ENCODE measurements at places on chromosomes 16 and 17.
A peak's percentile ranks its signal among the peaks of the same experiment; 100 is the strongest.

- DNase-seq: no peak
These were observed 86.0 kb upstream of the LHX1 start for GRCh38 chr17:36851250-36851649.

- DNase-seq: no peak
These were observed 23.6 kb downstream of the CLEC16A start for GRCh38 chr16:10967986-10968385.

DNA sequence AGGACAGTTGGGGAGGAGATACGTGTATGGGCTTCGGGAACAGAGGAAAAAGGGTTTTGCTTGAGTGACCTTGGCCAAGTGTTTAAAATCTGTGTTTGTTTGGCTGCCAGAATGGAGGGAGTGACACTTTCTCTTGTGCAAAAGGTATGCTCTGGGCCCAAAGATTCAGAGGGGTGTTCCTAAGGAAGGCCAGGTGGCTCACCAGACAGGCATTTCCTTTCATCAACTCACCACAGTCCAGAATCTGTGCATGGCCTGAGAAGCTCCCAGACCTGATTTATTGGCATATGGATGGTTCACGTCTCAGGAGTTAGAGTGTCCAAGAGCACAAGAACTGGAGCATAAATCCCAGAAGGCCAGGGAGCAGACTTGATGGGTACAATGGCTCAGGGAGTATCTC, 53.4 kb upstream of the NLK start:
- no peak for DNase-seq

DNA sequence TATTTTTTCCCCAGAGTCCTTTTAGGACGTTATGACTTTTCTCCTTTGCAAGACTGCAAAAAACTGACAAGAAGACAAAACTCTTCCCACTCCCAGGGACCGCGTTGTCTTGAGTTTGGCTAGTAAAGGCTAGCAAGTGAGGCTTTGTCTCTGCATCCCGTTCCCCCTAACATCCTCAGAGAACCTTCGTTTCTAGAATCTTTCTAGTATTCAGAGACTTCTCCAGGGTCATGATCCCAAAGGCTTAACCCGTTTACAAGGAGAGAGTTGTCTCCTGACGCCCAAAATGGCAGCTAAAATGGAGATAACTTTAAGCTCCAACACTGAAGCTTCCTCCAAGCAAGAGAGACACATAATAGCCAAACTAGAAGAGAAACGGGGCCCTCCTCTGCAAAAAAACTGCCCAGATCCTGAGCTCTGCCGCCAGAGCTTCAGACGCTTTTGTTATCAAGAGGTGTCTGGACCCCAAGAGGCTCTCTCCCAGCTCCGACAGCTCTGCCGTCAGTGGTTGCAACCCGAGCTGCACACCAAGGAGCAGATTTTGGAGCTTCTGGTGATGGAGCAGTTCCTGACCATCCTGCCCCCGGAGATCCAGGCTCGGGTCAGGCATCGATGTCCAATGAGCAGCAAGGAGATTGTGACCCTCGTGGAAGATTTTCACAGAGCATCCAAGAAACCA, 843 bp downstream of the ZNF174 start:
- no peak for DNase-seq

DNA sequence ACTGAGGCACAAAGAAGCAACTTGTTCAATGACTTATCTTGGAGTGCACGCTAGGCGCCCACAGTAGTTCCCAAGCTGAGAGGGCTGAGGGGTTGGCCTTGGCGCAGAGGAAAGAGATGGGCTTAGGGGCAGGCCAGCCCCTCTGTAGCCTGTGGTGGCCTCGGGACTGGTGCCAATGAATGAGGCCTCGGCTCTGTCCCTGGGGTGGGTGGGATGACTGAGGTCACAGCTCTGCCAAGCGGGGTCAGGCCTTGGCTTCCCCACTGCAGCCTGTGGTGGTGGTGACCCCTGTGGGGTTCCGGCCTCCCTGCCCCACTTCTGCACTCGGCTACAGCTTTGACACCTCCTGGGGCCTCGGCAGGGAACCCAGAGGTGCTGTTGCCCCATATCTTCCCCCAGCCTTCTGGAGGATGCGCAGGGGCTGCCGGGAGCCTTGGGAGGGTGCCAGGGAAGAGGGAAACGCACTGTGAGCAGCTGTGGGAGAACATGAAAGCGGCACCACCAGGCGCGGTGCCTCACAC, 46.0 kb downstream of the BEAN1 start:
- no peak for DNase-seq

DNA sequence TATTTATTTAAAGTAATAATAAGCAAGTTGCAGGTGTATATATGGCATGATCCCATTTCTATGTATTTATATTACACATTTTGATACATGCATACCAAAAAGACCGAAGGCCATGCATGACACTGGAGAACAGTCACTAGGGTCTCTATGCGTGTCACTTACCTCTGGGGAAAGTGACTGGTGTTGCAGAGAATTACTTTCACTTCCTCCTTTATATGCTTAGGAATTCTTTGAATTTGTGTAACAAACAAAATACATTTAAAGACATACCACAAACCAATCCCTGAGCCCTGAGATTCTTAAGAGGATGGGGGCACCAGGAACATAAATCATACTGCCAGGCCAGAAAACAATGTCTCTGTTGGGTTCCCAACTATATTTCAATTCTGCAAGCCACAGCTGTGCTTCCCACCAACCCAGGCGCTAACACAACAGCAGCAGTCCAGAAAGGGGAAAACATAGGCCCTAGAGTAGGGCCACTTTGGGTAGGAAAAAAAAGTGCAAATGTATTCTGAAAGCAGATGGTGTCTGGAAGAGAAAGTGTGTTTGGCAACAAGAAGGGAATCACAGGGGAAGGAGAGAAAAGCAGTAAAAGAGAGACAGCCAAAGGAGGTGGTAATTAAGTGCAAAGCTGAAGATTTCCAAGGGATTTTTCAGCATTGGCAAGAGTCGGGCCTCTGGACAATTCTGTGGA, 24.5 kb upstream of the HYDIN start:
- DNase-seq: no peak

DNA sequence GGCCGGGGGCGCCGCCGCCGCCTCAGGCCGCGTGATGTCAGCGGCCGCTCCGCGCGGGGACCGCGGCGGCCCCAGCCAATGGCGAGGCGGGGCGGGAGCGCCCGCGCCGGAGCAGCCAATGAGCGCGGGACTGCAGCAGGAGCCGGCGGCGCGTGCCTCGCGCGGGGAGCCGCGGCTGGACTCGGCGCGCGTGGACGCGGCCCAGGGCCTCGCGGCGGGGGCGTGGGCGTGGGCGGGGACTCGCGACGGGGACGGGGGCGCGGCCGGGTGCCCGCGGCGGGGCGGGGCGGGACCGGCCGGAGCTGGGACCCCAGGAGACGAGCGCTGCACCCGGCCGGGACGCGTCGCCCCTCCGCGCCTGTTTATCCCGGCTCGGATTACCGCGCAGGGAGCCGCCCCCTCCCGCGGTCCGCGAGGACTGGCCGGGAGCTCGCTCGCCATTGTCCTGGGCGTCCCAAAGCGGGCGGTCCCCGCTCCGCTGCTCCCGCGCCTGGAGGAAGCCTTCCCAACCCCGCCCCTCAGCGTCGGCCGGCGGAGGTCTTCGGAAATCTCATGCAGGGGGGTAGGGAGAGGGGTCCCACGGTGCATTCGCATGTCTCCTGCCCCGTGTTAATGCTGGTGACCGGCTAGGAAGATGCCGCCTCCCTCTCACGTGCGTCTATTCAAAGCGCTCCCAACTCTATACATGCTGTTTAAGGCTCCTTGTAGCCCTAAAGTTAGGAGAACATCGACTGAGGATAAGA, at the start of gene RNF157:
RNF157 (minus strand) TSS at position 33 of the 743 bp plus-strand sequence. CDS start 253 bp downstream, outside the sequence.
- no peak for DNase-seq

GRCh38 chr16:84411768-84412167, 43.4 kb downstream of the ATP2C2 start:
- no peak for DNase-seq

- no peak for DNase-seq
These were observed 11.6 kb downstream of the PALB2 start for GRCh38 chr16:23629516-23629915.

DNA sequence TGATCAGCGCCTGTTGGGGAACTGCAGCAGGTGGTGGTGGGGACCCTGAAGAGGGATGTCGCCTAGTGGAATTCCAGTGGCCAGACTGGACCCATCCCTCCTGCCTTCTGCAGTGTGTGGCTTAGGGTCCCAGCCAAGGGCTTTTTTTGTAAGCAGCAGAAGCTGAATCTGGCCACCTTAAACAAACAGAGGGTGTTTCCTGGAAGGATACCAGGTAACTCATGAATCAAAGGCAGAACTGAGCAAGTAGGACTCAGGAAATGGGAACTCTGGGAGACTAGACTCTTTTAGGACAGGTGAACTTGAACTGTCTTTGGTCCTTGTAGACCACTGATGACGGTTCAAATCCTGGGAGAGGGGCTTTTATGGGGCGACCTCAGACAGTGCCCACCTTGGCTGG, 124.0 kb downstream of the ABCC6 start:
- no peak for DNase-seq

DNA sequence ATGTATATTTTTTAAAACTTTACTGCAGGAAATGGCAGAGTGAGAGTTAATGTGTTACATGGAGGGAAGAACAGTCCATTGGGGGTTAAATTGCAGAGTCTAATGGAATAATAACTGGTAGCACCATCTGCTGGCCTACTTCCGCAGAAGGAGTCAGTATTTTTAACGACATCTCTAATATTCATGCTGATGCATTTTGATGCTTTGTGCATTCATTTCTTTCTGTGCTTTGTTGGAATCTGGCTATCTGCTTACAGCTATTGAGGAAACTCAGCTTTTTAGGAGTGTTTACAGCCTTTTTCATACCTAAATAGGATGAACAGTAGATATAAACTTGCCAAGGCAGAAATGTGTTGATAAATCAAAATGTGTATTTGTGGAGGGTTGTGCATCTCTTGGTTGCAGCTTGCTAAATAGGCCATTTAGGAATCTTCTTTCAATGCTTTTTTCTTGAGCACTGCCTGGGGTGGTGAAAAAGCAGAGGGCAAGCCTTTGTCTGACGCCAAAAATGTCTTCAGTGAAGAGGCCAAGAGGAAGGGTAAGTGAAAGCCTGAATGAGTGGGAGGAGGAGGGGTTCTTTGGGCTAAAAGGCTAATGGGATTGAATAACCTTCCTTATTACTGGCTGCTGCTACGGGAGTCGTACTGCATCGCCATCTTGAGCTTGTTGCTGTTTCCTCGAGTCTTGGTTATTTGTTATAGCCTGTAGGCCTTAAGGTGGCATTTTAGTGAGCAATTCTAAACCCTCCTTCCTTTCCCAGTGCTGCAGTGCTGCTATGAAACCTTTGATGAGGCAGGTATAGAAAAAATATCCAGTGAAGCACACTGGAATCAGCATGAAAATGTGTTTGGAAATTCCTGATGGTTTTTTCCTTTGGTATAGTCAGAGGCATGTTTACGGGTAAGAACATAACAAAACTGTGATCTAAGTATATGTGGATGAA, 153.3 kb downstream of the CHD9 start:
- no peak for DNase-seq

DNA sequence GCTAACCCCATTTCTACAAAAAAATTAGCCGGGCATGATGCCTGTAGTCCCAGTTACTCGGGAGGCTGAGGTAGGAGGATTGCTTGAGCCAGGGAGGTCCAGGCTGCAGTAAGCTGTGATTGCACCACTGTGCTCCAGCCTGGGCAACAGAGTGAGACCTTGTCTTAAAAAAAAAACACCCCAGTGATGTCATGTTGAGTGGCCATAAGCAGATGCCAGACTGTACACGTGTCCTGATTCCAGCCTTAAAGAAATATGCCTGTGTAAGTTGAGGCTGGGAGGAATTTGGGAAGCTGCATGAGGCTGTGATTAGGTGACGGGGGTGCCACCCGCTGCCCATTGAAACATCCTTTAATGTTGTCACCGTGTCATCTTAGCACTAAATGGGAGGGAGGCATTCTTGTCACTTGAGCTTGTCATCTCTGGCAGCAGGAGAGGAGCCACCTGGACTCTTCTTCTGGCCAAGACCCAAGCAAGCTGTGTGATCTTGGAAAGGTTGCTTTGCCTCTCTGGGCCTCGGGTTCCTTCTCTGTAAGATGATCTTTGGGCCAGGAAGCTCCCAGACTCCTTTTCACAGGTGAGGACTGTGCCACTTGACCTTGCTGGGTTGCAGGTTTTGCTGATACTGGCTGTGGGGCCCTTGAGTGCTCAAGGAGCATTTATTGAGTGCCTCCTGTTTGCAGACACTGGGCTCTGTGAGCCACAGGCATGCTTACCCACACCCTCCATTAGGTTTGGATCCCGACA, 98.3 kb upstream of the CIBAR2 start:
- DNase-seq: no peak

DNA sequence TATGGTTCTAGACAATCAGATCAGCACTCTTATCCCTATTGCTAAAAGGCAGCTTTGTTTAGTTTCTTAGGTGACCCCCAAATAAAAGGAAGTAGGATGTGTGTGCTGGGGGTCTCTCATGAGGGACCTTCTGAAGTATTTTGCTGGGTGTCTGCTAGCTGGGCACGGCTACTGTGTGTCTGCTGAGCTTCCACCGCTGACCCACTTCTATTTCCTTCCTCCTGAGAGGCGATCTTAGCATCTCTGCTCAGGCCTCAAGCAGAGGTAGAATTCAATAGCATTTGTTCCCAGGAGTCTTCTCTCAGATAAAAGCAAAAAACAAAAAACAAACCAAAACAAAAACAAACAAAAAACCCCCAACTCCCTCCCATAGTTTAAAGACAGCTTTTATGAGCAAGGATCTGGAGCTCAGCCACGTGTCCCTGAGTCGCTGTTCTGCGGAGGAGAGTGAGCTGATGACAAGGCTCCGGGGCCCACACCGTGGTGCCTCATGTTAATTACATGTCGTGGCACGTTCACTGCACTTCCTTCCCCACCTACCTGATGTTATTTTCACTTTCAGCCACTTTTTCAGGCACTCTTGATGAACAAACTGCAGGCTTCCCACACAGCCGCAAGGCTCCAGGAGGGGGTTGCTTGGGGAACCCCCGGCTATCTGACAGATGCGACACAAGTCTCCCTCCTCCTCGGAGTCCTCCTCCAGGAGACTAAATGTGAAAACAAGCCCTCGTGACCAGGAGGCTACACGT, 83.5 kb downstream of the MARCHF10 start:
- DNase-seq: peak; percentile 42

- no peak for DNase-seq
These were observed 43.6 kb downstream of the RPA1 start for GRCh38 chr17:1873418-1873817.

GRCh38 chr16:52293204-52293603, 253.7 kb downstream of the TOX3 start:
- no peak for DNase-seq

GRCh38 chr16:89023151-89023551, 46.1 kb upstream of the CBFA2T3 start:
- no peak for DNase-seq

- DNase-seq: no peak
These were observed 31.5 kb downstream of the CBFA2T3 start for GRCh38 chr16:88945473-88945872.

DNA sequence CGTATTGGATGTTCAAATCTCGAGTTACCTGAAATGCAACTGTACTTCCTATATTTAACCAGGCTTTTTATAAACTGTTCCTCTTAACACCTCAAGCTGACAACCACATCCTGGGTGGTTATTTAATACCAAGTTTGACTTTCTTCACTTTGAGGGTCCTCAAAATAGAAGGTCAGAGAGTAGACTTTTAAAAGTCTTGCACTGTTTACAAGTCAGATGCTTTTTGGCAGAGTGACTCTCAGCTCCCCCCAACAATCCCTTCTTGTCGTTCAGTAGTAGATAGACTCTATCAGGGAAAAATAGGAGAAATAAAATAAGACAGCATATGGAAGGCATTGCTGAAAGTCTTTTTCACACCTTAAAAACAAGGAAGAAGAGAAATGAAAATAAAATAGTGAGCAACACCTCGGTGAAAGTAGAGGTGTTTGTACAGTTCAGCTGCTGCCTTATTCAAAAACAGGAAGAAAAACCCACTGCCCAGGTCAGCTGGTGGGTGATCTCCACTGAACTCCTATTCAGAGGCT, 650.4 kb downstream of the WWOX start:
- no peak for DNase-seq

GRCh38 chr17:2025220-2025621, at the start of gene RTN4RL1:
RTN4RL1 (minus strand) TSS chr17:2025334; CDS start chr17:2024865, 469 bp downstream.
- DNase-seq: no peak

All from stimulated activated CD8-positive, alpha-beta memory T cell treated with anti-CD3 and anti-CD28 coated beads, Interleukin-15, amount 100 ng/mL, for 24 hours (primary cell).